ENCODE measurements at places on chromosomes 3 and 15. TPM values are rescaled to one million over a fixed set of nuclear protein-coding genes. Genes with fewer than 3 reads are reported as not detected.
A peak's percentile ranks its signal among the peaks of the same experiment; 100 is the strongest.

The FILIP1L gene
- polyA plus RNA-seq = 0.29 TPM

DNA sequence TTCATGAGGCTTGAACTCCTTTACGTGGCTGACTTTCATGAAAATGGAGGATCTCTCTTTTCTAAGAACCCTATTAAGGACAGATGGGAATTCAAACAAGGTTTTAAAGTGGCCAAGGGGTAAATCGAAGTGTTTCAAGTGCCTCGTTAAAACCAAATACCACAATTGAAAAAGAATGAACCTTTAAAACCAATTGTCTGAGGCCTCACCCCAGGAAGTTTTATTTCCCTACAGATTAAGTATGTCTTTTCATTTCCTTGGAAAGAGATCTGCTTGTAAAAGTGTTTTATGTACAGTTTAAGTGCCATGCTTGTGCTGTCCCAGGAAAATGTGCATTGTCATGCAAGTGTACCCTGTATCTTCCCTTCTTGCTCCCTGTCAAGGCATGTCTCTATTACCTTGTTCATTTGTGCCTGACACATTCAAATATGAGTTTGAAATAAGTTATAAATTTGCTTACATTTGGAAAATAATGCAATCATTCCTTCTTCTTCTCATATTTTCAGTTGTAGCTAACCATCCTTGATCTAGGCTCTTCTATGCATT, 138.7 kb downstream of the ZPLD1 start:
- no peak overlapping the region for H3K4me3 ChIP-seq
- H3K27me3 ChIP-seq = no peaks in the 10 kb centered on the region
- H3K36me3 ChIP-seq = no peaks in the 10 kb centered on the region

DNA sequence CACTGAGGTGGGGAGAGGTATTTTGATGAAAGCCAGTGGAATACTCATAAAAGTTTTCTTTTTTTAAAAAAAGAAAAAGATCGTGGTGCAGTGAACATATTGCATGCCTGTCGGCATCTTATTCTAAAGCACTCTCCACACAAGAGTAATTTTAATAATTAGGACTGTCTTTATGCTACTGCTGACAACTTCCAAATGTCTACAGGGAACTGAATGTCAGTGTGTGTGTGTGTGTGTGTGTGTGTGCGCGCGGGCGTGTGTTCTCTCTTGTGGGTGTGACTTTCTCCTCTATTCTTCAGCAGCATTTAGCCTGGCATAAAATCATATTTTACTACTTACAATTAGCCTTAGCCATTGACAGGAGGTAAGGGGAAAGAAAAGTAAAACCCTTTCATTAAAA, 268.5 kb downstream of the C3orf38 start:
- no peaks in the 10 kb centered on the region for H3K36me3 ChIP-seq
- no peaks in the 10 kb centered on the region for H3K27me3 ChIP-seq
- no peak overlapping the region for H3K4me3 ChIP-seq
- no peaks in the 10 kb centered on the region for H3K4me1 ChIP-seq
- no peak overlapping the region for H3K27ac ChIP-seq

DNA sequence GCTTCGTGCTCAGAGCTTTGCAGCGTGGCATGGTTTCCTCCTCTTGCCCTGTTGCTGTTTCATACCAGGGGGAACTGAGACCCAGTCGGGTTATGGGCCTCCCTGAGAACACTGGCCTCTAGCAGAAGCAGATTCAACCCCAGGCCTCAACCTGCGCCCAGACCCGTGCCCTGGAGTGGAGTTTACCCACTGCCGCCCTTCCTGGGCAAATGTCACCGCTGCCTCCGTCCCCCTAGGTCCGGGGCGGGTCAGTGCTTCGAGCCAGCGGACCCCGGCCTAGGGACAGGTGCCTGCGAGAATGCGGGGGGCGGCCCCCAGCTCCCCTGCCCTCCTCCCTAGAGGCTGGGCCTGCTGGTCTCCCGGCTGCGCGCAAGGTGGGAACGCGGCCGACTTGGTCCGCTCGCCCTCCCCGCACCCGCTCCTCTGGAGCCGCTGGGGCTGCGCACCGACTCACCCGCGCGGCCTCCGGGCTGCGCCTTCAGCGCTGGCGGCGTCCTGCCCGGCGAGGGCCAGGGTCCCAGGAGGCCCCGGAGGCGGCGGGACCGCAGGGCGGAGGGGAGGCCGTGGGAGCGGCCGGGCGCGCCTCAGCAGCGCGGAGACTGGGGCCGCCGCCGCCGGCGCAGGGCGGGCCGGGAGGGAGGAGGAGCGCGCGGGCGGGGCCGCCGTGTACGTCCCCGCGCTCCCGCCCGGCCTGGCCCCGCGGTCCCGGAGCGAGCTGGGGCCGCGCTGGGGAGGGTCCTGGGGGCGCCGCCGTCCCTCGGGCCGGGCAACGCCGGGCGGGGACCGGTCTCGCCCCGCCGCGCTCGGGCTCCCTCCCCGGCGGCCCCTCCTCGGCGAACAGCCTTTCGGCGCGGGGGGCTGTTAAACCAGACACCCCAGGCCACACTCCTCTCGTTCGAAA, at the start of gene PIGZ:
Gene PIGZ (minus strand): TSS at position 601 of the 901 bp plus-strand sequence. CDS start 16,802 bp downstream, outside the sequence.
- H3K27me3 ChIP-seq = peaks cover 19% of the 10 kb centered on the region
- peaks cover 3% of the 10 kb centered on the region for H3K4me1 ChIP-seq
- peak within 1 kb of the TSS; percentile 83 for H3K4me3 ChIP-seq

GRCh38 chr3:141402476-141403171, 34.3 kb downstream of the ZBTB38 start:
- peak overlapping the region; percentile 88 for H3K27ac ChIP-seq
- H3K4me3 ChIP-seq = peak overlapping the region; percentile 95
- no peaks in the 10 kb centered on the region for H3K27me3 ChIP-seq
- DNase-seq = peak; percentile 36
- peaks cover 37% of the 10 kb centered on the region for H3K36me3 ChIP-seq
- H3K4me1 ChIP-seq = peaks cover 46% of the 10 kb centered on the region

GRCh38 chr3:50830451-50830850, 155.7 kb downstream of the DOCK3 start:
- H3K4me3 ChIP-seq = no peak overlapping the region
- no peak for DNase-seq
- no peak overlapping the region for H3K27ac ChIP-seq
- no peaks in the 10 kb centered on the region for H3K4me1 ChIP-seq
- H3K27me3 ChIP-seq = peaks cover 3% of the 10 kb centered on the region

DNA sequence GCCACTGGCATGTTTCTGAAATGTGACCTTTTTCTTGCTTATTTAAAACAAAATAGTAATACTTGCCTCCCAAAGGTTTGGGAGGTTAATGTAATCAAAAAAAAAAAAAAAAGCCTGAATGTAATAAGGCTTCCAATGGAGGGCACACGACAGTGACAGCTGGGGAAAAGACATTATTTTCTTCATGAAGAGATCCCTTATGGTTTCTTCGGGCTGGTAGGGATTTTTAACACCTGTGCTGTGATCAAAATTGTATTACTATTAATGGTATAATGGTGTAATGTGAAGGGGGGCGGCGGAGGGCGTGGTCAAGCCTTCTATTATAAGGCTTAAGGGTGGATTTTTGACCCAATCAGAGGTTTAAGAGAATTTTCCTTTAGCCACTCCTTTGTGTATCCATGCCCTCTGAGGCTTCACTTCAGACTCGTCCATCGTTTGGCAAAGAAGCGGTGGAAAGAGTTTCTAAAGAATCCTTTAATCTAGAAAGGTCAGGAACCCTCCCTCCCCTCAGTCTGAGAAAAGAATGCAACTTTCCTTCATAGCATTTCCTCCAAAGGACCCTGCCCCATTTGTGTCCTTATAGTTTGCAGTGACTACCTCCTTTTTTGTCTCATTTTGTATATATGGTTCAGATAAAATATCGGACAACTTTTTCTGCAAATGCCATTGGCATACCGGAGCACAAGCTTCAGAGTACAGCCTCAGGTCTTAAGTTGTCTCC, 89.5 kb upstream of the CHD2 start:
- peak overlapping the region; percentile 98 for H3K27ac ChIP-seq
- H3K36me3 ChIP-seq = no peaks in the 10 kb centered on the region
- peaks cover 13% of the 10 kb centered on the region for H3K4me1 ChIP-seq
- no peaks in the 10 kb centered on the region for H3K27me3 ChIP-seq
- no peak for DNase-seq
- H3K4me3 ChIP-seq = peak overlapping the region; percentile 95

DNA sequence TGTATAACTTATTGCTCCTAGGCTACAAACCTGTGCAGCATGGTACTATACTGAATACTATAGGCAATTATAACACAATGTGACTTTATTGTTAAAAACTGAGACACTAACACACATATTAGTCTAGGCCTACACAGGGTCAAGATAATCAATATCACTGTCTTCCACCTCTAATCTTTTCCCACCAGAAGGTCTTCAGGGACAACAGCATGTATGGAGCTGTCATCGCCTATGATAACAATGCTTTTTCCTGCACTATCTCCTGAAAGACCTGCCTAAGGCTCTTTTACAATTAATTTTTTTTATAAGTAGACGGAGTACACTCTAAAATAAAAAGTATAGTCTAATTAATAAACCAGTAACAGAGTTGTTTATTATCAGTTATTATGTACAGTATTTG, 60.9 kb downstream of the LRRC28 start:
- H3K4me3 ChIP-seq = no peak overlapping the region
- H3K36me3 ChIP-seq = peaks cover 10% of the 10 kb centered on the region
- DNase-seq = no peak

The ZIC1 gene
- polyA plus RNA-seq = not detected

- H3K36me3 ChIP-seq = peaks cover 7% of the 10 kb centered on the region
- no peaks in the 10 kb centered on the region for H3K4me1 ChIP-seq
- DNase-seq = no peak
- H3K4me3 ChIP-seq = no peak overlapping the region
- no peak overlapping the region for H3K27ac ChIP-seq
- no peaks in the 10 kb centered on the region for H3K27me3 ChIP-seq
Measured at GRCh38 chr3:180447136-180447535, 154.8 kb upstream of the TTC14 start.

The TIMP4 gene
- not detected for polyA plus RNA-seq

The GHSR gene
- polyA plus RNA-seq = not detected

GRCh38 chr15:60469893-60470641, 8.9 kb downstream of the ICE2 start:
- no peak for DNase-seq
- no peak overlapping the region for H3K4me3 ChIP-seq
- H3K4me1 ChIP-seq = peaks cover 33% of the 10 kb centered on the region
- H3K36me3 ChIP-seq = peaks cover 79% of the 10 kb centered on the region

The BNC1 gene
- not detected for polyA plus RNA-seq

DNA sequence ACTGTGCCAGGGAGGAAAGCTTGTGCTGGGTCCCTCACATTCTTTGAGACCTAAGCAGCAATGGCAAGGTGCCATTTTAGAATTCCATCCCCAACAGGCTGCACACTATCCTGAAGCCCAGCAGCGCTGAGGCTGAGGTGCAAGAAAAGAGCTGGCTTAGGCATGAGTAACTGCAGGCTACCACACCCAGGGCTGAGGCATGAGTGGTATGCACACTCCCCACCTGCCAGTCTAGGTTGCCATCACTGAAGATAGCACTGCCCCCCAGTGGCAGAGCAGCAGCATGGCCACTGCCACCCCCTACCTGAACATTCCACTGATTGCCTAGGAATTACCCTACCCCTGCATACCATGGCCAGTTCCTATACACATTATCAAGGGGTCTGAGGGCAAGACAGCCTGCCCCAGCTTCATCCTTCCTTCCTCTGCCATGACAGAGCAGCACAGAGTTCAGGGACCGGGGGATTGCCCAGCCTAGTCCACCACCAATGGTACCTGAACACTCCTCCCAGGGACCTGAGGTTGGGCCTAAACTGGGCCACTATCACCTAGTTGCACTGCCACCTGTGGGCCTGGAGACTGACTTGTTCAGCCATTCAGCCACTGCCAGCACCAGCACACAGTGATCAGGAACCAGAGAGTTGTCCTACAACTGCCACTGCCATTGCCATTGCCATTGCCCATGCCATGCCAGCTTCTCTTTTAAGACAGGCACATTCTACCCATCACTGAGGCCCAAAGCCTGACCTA, 129.8 kb downstream of the SATB1 start:
- H3K4me3 ChIP-seq = no peak overlapping the region
- DNase-seq = no peak
- no peaks in the 10 kb centered on the region for H3K27me3 ChIP-seq
- no peak overlapping the region for H3K27ac ChIP-seq
- no peaks in the 10 kb centered on the region for H3K4me1 ChIP-seq

GRCh38 chr3:195752546-195753331, 32.0 kb downstream of the MUC20 start:
- no peak for DNase-seq
- H3K27ac ChIP-seq = peak overlapping the region; percentile 60
- H3K4me3 ChIP-seq = no peak overlapping the region
- H3K27me3 ChIP-seq = peaks cover 12% of the 10 kb centered on the region
- peaks cover 14% of the 10 kb centered on the region for H3K4me1 ChIP-seq

DNA sequence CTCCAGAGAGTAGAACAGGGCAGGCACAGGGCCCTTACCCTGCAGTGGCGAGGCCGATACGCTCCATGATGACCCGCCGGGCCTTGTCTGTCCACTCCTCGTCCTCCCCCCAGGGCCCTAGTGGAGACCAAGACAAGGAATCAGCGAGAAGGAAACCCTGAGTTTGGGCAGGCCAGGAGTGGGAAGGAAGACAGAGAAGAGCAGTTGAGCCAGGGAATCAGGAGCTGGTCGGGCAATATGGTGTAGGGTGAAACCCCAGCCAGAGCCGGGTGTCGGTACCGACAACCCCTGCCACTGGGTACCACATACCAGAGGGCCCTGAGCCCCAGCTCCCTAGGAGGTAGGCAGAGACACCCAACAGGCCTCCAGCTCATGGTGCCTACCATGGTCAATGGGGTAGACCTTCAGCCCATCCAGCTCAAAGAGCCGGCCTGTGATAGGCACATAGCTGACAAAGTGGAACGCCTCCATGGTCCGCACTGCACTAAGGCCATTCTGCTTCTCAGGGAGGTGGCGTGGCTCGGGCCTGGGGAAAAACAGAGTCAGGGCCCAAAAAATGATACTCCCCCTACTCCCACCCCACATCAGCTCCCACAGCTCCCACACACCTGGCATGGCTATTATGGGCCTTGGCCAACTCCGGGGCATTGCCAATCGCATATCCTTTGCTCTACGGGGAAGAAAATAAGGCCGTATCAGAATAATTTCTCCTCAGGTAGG, 38.0 kb downstream of the SEMA3G start:
- H3K4me3 ChIP-seq = no peak overlapping the region
- H3K4me1 ChIP-seq = peaks cover 21% of the 10 kb centered on the region
- no peak for DNase-seq
- H3K36me3 ChIP-seq = no peaks in the 10 kb centered on the region
- no peaks in the 10 kb centered on the region for H3K27me3 ChIP-seq
- no peak overlapping the region for H3K27ac ChIP-seq

The ZFYVE19 gene
- polyA plus RNA-seq = 13.2 TPM

The IMP3 gene
- 199 TPM for polyA plus RNA-seq

The SAMMSON gene
- not detected for polyA plus RNA-seq

DNA sequence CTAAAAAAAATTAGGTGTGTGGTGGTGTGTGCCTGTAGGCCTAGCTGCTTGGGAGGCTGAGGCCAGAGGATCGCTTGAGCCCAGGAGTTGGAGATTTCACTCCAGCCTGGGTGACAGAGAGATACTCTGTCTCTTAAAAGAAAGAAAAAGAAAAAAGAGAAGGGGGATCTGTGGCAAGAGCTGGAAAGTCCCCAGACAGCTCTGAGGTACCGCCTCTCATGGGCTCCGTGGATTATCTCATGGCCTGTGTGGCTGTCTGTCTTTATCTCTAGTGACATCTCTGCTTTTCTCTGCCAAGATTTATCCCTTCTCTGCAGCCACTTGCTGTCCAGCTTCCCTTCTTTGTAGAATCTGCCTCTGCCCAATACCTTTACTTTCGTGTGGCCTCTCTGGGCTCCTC, 5.7 kb downstream of the EXOSC7 start:
- no peak for DNase-seq
- peaks cover 9% of the 10 kb centered on the region for H3K36me3 ChIP-seq
- H3K27ac ChIP-seq = peak overlapping the region; percentile 90
- H3K4me3 ChIP-seq = peak overlapping the region; percentile 23
- no peaks in the 10 kb centered on the region for H3K27me3 ChIP-seq
- H3K4me1 ChIP-seq = peaks cover 85% of the 10 kb centered on the region

The ROBO1 gene
- 14.9 TPM for polyA plus RNA-seq

All from naive thymus-derived CD8-positive, alpha-beta T cell (primary cell).